Immature natural killer cell (primary cell): ENCODE measurements at places on chromosomes 1 and 21.

- no peak for DNase-seq
These were observed 67.7 kb upstream of the GCLM start for GRCh38 chr1:93976711-93977597.

GRCh38 chr1:173914366-173914871, 2.7 kb downstream of the SERPINC1 start:
- peak; percentile 2 for DNase-seq

DNA sequence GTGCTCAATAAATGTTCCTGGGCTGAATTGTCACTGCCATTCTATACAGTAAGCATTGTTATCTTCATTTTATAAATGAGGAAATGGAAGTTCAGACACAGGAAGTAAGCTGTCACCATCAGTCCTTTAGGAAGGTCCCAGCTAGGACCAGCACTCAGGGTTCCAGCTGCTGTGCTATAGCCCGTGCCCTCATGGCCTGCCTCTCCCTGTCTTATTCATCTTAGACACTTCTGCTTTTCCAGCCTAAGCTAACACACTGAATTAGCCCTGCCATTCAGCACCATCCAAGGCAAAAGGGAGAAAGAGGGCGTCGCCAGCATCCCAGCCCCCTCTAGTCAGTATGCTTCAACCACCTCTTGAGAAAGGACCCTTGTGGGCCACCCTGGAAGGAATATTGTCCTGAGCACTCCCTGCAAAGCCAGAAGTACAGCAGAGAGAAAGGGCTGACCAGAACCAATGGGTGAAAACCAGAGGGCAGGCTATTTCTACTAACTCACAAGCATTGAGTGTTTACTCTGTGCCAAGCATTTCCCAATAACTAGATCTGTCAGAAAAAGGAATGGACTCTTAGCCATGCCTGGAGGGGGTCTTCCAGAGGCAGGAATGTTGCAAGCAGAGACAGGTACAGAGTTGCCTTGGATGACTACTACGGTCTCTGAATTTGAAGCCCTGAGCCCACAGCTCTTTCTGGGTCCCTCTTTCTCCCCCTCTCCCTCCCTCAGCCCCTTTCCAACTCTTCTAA, 77.9 kb upstream of the NFIA start:
- no peak for DNase-seq

GRCh38 chr1:2030076-2030871, 11.1 kb downstream of the GABRD start:
- DNase-seq = no peak

DNA sequence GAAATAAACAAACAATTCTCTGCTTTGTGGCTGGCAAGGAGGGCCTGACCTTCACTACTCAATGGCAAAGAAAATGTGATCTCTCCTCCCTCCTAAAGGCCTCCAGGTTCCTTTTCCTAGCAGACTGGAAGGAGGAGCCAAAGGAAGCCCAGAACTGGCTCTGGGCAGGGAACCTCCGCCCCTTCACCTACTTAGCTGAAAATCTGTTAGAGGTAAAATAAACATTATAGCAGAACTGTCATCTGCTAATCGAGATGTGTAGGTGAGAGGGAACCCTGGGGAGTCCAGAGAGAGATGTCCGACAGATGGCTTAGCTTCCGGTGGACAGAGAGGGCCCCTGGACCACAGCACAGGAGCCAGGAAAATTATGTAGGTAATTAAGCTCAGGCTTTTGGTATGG, 75.2 kb upstream of the KCNA3 start:
- no peak for DNase-seq

GRCh38 chr21:46128933-46129571, 26.3 kb downstream of the FTCD start:
- DNase-seq = no peak

GRCh38 chr21:31092832-31093625, 54.8 kb upstream of the KRTAP19-8 start:
- no peak for DNase-seq

DNA sequence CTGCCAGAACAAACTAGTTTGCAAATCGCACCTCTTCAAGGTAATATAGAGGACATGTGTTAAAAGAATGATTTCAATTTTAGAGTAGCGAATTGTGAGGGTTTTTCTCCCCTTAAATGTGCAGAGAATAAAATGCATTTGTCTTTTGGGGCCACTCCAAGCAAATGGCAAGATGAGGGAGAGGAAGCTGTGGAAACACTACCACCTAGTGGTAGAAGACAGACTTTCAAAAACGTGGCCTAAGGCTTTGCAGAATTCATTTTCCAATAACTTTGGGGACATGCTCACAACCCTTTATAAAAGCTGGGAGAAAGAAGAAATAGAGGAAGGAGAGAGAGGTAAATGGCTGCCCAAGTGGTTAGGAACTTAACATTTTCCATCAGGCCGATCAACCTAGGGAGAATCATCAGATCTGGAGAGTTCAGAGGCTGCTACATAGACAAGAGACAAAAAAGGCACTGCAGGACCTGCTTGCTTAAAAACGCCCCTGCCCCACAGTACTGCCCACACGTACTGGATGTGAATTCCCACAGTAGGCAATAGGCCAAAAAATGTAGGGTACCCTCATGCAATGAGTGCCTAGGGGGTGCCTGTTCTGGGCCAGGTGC, 15.7 kb upstream of the RCAN1 start:
- DNase-seq = peak; percentile 56

- no peak for DNase-seq
These were observed 8.8 kb upstream of the ID3 start for GRCh38 chr1:23567996-23568607.

DNA sequence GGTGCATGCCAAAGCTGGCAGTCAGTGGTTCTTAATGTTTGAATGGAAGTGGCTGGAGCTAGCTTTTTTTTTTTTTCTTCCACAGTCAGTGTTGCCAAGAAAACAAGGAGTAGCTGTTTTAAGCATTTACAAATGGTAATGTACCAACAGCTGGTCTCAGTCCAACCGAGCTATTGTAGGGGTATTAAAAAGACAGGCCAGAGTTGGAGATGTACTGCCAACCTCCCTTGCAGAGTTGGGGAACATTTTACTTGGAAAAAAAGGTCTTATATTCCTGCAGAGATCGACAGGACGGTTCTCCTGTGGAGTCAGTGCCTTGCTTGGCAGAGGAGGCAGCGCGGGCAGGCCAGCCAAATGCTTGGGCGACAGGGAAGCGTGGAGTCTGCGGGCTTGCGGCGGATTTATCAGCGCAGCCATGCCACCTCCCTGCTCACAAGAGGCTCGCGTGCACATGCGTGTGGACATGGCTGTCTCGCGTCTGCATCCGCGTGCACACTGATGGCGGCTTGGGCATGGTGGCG, 338.1 kb downstream of the RPS6KC1 start:
- no peak for DNase-seq

DNA sequence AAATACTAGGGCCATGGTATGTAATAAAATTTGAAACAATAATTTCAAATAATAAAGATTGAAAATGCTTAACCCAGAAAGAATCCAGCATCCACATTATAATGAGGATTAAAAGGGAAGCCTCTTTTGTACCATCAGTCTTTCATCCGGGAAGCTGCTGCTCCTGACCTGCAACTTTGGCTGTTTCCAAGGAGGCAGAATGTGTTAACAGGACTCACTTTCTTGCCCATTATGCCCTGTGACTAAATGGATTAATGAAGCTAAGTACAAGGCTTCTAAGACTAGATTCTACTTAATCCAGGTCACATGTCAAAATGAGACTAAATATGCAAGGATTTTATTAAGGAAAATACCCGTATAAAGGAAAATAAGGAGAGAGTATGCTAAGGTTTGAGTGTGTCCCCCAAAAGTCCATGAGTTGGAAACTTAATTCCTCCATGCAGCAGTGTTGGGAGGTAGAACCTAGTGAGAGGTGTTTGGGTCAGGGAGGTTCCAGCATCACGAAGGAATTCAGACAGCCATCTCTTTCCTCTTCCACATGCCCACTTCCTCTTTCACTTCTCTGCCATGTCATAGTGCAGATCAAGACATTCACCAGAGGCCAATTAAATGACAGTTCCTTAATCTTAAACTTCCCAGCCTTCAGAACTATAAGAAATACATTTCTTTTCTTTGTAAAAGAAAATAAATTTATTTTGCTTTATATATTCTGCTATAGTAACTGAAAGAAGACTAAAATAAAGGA, 27.7 kb downstream of the FMO2 start:
- DNase-seq = no peak

DNA sequence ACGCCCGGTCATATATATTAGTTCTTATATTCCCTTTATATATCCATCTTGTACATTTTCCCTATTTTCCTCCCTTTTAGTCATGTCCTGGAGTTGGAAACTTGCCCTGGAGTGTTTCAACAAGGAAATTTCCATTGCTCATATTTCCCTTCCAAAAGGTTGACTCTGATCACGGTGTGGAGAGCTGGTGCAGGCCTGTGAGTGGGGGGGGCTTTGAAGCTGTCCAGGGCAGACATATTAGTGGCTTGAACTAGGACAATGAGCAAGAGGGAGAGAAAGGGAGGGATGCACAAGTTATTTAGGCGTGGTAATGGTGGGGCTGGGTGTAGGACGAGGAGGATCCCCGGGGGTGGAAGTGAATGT, 30.4 kb upstream of the TMEM61 start:
- DNase-seq = no peak

GRCh38 chr21:44949779-44950198, 10.0 kb downstream of the SLX9 start:
- DNase-seq = peak; percentile 75

GRCh38 chr21:42627527-42628289, 25.7 kb upstream of the PDE9A start:
- no peak for DNase-seq

GRCh38 chr21:27429710-27430341, 462.9 kb upstream of the ADAMTS5 start:
- no peak for DNase-seq

- no peak for DNase-seq
These were observed 224.9 kb downstream of the GREM2 start for GRCh38 chr1:240387051-240387450.

DNA sequence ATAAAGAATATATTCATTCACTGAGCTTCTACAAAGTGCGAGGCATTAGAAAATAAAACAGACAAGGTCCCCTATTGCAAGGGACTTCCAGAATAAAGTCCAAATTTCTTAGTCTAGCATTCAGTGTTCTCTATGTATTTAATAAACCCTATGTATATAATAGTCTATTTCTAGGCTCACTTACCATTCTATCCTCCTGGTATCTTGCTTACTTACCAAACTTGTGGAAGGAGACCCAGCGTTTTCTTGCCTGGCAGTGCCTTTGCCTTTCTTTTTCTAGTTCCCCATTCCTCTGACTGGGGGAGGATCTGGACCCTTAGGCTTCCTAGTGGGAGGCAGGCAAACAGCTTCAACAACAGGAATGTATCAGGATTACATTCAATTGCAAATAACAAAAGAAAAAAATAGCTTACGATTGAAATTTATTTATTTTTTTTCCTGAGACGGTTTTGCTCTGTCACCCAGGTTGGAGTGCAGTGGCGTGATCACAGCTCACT, 690 bp upstream of the RNF19B start:
- no peak for DNase-seq

DNA sequence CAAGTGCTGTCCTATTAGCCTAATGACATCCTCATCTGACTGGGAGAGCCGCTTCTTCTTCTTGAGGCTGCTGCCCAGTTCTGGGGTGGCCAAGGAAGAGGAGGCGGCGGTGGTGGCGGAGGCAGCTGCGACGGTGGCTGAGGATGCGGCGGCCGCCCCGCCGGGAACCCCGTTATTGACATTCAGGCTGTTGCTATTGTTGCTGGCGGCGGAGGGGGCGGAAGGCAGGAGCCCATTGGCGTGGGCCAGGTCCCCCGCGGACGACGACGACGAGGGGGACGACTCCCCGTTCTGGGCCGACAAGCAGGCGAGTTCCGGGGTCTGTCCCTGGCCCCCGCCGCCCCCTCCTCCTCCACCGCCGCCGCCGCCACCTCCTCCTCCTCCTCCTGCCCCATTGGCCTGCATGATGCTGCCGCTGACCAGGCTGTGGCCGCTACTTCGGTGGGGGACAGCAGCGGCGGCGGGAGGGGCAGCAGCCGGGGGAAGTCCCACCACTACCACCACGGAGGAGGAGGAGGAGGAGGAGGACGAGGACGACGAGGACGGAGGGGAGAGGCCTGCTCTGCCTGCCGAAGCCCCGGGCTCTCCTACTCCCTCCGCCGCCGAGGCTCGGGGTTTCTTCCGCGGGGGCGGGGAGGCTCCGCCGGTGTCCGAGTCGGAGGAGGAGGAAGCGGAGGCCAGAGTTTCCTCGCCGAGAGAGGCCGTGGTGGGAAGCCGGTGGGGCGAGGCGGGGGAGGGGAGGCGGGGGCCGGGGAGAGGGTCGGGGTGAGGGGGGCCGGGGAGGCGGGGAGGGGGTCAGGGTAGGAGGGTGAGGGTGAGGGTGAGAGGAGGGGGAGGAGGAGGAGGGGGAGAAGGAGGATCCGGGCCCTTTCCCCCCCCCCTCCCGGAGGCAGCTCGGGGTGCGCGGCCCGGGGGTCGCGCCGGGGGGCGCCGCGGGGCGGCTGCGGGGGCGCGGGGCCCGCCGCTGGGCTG, 610 bp downstream of the WDR26 start:
- peak; percentile 76 for DNase-seq

- DNase-seq = no peak
These were observed 149.5 kb upstream of the B3GALT2 start for GRCh38 chr1:193335806-193336428.

DNA sequence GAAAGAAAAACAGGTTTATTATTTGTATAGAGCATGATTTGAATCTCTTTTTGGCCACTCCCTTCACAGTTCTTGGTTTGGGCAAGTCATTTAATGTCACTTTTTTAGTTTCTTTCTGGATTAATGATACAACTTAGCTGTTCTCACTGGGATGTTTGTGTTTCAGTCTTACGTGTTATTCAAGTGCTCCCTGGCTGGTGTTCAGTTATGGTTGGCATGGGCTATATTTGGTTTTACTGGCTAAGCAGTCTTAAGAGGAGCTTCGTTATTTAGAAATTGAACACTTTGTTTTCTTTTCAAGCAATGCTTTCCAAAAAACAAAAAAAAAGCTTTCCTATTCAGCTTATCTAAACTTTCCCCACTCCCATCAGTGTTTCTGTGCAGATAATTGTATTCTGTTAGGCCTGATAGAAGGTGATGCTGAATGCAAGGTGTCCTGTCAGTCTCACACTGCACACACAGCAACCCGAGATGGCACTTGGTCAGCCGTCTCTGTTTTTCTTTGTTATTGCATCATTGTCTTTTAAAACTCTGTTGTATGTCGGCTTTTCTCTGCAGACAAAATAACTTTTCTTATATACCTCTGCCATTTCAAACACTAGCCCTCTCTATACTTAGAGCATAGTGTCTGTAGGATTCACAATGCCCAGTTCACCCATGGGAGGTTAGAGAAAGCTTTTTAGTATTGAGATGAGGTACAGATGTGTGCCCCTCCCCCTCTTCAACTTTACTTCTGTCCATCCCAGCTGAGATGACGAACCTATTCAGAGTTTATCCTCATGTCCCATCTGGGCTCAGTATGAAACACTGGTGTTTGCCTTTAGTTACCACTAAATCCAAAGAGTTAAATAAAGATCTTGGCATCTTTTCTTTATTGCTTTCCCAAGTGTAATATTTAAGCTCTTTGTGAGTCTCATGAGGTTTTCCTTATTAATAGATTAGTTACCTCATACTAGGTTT, 80.2 kb downstream of the VPS13D start:
- DNase-seq = no peak

DNA sequence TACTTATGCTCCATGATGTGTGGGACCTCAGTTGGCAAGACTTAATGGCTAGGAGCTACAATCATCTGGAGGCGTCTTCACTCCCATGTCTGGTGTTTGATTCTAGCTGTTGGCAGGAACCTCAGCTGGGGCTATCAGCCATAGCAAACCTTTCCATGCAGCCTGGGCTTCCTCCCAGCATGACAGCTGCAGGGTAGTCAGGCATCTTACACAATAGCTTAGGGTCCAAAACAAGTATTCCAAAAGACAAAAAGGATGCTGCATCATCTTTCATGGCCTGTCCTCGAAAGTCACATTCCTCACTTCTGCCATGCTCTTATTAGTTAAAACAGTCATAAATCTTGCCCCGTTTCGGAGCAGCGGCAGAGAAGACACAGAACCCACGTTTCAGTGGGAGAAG, 90.9 kb downstream of the LRRC8C start:
- DNase-seq = no peak
